Fibroblast of mammary gland (primary cell): ENCODE measurements at places on chromosomes 3 and 15.

- no peak for DNase-seq
These were observed 80.5 kb downstream of the CDIN1 start for GRCh38 chr15:36659917-36660316.

GRCh38 chr3:120203016-120203415, 82.0 kb downstream of the GPR156 start:
- DNase-seq, result peak; percentile 91

DNA sequence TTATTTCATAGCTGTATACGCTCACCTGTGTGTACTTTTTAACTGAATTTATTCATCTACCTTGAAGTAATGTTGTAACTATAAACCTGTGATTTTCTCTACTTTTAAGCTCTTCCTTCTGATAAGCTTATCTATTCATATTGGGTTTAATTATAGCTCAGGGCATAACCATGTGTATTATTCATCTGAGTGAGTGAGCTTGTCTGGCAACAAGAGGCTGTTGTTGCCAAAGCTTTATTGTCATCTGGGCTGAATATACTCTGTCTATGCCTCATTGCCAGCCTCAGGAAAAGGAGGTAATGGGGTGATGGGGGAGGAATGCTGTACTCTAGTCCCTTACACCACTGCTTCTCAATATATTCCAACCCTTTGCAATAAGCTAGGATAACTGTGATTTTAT, 292.4 kb downstream of the UBE2E2 start:
- peak; percentile 60 for DNase-seq

DNA sequence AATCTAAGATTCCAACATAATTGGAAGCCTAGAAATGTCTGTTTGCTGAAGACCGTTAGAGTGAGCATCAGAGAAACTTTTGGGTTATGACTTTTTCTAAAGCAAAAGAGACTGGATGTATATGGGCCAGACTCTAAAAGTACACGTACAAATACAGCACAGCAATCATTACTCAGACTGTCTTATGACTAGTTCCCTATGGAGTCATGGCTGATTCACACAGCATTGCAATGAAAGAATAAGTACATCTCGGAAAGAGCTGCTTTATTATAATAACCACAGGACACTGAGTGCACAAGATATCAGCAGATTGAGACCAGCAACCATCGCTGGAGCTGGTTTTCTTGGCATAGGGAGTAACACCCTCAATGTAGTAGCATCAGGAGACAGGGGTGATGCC, 618.6 kb downstream of the NLGN1 start:
- DNase-seq, result peak; percentile 95

DNA sequence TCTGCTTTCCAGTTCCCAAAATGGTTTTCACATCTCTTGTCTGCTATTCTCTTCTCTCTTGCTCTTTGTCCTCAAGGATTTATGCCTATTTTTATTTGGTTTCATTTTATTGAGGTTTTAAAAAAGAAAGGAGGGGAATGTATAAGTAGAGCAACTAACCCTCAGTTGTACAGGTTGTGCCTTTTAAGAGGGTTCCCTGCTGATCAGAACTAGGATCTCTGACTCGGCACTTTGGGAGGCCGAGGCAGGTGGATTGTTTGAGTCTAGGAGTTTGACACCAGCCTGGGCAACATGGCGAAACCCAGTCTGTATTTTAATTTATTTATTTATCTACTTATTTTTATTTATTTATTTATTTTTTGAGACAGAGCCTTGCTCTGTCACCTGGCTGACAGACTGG, 123.6 kb downstream of the ZNF609 start:
- DNase-seq, result no peak

GRCh38 chr15:72737723-72738122, 45.8 kb downstream of the ADPGK start:
- DNase-seq, result no peak

GRCh38 chr3:94607778-94608177, 544.9 kb downstream of the NSUN3 start:
- DNase-seq, result no peak

- DNase-seq, result peak; percentile 20
These were observed 31.0 kb downstream of the EPHB3 start for GRCh38 chr3:184592371-184593219.

- no peak for DNase-seq
These were observed 8.6 kb upstream of the CERS3 start for GRCh38 chr15:100537331-100537730.

DNA sequence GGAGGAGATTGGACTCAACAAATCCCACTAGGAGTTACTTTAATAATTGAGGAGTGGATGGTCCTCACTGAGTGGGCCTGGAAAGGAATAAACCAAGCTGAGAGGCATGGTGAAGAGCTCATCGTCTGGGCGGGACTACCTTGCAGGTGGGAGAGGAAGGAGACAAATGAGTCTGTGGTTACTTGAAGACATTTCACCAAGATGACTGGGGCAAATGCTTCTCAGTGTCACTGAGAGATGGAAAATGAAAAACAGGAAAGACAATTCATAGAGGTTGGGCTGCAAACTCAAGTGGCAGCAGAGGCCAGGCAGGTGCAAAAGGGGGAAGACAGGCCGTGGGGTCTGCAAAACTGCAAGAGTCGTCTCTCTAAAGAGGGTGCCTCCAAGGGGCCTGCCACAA, 1.5 kb upstream of the ARHGAP31 start:
- no peak for DNase-seq

DNA sequence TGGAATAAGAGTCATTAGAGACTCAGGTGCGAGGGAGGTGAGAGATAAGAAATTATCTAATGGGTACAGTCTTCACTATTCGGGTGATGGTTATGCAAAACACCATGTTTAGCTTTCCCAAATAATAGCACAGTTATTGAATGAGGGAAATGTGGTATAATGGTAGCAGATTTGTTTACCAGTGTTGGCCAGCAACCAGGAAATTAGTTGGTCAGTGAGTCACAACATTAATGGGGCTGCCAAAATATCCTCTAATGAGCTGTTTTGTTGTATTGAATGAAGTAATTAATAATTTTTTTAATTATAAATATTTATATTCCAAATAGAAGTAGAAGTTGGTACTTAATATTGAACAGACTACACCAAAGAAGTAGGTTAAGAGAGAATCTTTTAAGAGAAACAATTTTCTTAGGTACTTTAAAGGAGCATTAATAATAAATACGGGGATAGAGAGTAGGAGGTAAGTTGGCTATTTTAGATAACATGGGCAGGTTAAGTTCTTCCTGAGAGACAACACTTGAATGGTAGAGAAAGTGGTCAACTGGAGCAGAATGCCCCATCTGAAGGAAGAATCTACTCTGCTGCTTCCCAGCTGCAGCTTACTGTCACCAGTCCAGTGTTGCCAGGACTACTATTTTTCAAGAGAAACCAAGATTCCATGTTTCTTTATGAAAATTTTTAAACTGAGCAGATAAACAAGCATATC, 218.8 kb downstream of the UBE2E2 start:
- DNase-seq, result peak; percentile 50

GRCh38 chr3:71695000-71695482, 30.2 kb downstream of the EIF4E3 start:
- DNase-seq, result peak; percentile 11

GRCh38 chr3:153573481-153573880, 411.5 kb downstream of the RAP2B start:
- DNase-seq, result no peak

DNA sequence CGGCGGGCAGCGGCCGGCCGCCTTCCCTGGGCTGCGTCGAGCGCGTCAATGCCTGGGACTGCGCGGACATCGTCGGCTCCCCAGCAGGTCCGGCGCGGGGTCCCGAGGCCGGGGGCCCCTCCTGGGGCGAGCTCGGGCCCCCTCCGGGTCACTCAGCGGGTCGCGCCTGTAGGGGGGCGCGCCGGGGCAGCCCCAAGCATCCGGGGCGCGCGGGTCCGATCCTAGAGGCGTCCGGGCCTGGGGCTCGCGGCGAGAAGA, 725 bp downstream of the TLE3 start:
- DNase-seq, result no peak

DNA sequence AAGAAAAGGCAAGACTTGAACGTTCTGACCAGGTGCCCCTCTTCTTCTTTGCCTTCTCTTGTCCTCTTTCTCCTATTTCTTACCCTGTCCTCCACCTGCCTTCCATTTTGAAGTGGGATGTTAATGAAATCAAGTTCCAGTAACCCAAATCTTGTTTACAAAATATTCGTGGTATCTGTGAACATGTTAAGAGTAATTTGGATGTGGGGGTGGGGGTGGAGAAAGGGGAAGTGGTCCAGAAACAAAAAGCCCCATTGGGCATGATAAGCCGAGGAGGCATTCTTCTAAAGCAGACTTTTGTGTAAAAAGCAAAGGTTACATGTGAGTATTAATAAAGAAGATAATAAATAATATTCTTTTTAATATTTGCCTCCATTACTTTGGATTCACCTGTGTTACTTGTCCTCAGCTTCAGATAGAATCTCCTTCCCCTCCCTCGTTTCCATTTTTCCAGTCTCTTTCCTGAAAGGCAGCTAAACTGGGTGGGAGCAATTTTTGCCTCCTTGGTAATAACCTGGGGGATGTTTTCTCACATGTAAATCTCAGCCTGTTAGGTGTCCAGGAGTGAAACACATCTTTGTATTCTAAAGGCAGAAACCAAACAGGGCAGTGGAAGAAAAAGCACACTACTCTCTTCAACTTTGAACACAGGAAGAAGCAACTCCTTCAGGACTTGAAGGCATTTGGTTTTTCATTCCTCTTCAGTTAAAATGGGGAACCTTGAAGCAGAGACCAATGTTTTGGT, 3.2 kb downstream of the CHST2 start:
- no peak for DNase-seq

DNA sequence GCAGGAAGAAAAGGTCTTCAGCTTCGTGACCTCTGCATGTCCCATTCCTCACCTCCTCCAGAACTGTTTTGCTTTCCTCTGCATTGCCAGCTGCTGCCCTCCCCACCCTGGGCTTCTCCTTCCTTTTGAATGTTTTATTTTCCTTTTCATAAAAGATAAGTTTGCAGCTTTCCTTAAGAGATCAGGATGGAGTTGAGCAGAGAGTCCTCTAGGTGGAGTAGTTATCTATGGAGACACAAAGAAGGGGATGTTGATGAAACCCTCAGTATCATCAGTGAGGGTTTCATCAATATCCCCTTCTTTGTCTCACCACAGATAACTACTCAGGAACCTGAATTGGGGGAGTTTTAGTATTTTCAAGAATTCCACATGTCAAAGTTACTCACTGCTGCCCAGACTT, 19.0 kb upstream of the SLC25A36 start:
- peak; percentile 49 for DNase-seq

- no peak for DNase-seq
These were observed 5.2 kb downstream of the CD200 start for GRCh38 chr3:112338021-112338726.

- no peak for DNase-seq
These were observed 17.6 kb upstream of the SLC41A3 start for GRCh38 chr3:126101521-126101982.

GRCh38 chr3:176587089-176587488, 610.2 kb downstream of the TBL1XR1 start:
- no peak for DNase-seq

GRCh38 chr3:15273227-15273626, 59.2 kb downstream of the SH3BP5 start:
- no peak for DNase-seq

GRCh38 chr3:191848818-191849217, 387.9 kb downstream of the PYDC2 start:
- no peak for DNase-seq

DNA sequence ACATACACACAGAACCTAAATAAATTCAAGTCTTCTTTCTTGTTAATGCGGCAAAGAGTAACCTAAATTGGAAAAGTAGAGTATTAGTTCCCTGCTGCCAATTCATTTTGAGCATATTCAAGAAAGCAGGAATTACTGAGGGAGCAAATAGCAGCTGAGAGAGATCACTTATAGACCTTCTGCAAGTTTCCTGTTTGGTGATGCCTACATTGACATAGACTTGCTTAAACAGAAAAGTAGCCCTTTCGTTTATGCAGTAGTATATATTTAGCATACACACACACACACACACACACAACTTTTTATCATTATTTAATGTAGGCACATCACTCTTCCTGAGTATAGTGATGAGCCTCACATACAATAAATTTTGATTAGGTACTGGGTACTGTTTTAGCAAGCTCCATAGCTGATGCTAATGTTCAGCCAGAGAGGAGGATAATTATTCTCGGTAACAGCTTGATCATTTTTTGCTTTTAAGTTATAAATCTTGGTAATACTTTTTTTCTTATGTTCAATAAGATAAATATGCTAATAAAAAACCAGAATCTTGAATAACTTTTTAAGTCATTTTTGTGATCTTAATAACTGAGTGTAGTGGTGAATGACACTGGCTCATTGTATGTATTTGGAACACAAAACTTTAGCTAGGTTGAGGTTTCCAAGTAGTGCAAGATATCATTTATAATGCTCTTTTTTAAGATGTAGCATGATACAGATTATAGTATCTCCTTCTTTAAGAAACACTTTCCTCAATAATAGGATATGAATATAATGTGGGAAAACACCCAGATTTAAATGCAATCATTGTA, 174.7 kb downstream of the MBNL1 start:
- DNase-seq, result peak; percentile 19

GRCh38 chr3:140219923-140220452, 285.0 kb downstream of the CLSTN2 start:
- no peak for DNase-seq

DNA sequence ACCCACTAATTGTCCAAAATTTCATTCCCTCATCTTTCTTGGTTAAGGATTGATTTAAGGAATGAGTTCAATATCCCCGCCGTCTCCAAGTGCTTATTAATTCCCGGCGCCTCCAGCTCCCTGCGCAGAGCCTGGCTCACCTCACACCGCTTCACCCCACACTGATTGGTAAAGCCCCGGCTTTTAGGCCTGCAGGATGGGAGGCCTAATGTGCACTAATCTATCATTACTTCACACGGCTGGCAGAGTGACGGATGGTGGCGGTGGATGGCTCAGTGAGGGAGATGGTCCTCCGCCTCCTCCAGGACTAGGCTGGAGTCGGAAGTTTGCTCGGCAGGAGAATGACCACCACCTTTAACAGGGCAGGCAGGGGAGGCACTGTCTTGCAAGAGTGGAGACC, 81.7 kb downstream of the MEGF11 start:
- DNase-seq, result no peak

DNA sequence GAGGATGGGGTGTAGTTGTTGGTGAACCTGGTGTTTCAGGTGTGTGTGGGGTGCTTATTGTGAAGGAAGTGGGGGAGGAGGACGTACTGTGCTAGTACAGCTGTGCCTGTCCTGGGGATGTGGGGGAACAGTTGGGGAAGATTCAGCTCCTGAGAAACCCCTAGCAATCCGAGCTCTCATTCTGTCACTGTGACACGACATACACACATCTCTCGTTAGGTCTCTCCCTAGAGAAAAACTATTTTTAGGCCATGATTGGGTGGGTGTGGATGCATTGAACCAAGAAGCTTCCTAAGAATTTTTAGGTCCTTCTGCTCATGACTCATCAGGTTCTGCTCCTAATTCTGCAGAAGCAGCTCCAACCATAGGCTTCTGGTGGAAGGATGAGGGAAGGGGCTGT, 54.3 kb downstream of the SLC30A4 start:
- no peak for DNase-seq
